ENCODE measurements at places on chromosomes 3 and 15.

DNA sequence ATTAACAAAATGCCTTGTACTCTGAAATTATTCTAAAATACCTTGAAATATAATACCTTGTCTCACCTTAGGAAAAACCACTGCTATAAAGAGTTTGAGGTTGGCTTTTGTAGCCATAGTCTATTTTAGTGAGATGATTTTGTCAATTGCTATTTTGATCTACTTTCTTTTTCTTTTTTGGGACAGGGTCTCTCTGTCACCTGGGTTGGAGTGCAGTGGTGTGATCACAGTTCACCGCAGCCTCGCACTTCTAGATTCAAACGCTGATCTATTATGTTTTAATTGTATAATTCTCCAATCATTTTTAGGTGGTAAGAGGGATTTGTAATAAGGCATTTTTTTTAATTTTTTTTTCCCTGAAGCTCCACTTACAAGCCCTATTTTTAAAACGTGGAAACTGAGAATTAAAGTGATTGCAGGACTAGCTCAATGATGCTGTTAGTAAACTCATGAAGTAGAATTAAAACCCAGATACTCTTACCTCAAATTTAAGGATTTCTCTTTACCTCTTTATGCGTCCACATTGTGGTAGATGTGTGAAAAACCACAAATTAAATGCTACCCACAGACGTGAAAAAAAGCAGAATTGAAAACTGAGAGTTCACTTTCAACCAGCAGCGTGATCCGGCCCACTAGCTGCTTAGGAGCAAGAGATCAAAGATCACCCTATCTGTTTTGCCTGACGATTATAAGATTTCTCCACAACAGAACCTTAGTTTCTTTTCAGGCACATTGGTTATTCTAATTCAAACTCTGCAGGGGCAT is 384.2 kb downstream of the CGGBP1 start:
- no peak for DNase-seq

DNA sequence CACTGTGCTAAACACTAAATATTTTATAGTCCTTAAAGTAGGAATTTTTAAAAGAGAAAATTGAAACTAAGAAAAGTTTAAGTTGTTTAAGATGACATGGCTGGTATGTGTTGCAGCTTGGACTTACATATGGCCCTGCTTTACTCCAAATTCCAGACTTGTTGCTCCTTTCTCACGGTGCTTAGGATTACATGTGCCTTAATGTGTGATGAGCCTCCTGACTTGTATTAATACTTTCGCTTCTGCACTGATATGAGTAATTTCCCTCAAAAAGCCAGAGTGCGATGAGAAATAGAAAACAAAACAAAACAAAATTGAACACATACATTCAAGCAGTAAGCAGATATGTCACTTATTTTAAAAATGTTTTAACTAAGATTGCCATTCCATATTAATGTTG is 250.2 kb downstream of the VGLL3 start:
- no peak for DNase-seq

GRCh38 chr3:134597390-134597970 is 53.3 kb downstream of the KY start:
- DNase-seq: no peak

- DNase-seq: peak; percentile 20
Measured at GRCh38 chr3:32176989-32177701, 61.3 kb upstream of the CMTM8 start.

DNA sequence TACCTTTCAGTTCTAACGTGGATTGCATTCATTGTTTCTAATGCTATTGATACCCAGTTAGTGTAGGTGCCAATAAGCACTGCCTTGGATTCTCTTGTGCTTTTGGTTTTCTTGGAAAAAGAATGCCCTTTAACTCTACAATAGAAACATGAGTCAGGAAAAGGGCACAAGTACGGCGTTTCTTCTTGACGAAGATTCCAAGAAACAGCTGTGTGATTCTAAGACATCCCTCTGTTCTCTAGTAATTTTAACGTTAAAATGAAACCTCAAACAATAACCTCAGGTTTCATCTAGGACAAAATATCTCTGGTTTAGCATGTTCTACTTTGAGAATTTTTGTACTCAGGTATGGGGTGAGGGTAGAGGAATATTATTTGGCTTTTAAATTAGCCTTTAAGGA is 540.5 kb upstream of the ATP11B start:
- DNase-seq: no peak

DNA sequence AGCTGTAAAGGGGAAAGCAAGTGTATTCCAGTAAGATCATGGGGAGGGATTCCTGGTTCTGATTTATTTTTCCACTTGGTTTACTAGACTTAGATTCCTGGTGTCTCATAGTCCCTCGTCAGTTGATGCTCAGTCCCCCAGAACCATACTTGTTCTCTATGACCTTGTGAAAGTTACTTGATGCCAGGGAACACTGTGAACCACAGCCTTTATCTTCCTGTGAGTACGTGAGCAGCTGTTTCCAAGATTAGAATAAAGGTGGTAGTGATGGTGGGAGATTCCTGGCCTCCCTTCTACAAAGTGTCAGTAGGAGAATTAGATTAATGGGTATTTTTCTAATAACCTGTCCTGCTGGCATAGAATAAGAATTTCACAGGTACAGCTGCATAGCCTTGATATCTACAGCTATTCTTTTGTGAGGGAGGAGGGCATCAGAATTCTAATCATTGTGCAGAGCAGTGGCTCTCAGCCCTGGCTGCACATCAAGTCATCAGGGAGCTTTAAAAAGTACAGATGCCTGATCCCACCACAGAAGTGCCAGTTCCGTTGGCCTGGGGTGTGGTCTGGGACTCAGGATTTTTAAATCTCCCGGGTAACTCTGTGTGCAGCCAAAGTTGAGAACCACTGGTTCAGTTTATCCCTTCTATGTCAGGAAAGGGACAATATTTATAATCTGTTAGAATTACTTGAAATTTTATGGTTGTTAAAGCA is 20.0 kb downstream of the GPD1L start:
- DNase-seq: no peak

- no peak for DNase-seq
Measured at GRCh38 chr3:120506828-120507774, 56.3 kb upstream of the FSTL1 start.

DNA sequence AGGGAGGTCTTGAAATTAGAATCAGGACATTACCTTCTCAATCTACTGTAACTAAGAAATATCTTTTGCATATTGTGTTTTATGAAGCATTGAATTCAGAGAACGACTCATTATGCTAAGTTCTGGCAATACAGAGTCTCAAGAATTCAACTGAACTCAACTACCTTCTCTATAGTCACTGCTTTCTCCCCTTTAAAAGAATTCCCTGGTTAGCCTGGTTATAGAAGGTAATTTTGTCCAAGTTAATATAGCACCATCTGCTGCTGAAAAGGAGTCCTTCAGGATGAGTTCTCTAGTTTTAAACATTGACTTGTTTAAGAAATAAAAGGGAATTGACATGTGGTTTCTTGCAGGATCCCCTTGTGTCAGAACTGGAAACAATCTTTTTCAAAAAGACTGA is 60.2 kb downstream of the IL16 start:
- no peak for DNase-seq

DNA sequence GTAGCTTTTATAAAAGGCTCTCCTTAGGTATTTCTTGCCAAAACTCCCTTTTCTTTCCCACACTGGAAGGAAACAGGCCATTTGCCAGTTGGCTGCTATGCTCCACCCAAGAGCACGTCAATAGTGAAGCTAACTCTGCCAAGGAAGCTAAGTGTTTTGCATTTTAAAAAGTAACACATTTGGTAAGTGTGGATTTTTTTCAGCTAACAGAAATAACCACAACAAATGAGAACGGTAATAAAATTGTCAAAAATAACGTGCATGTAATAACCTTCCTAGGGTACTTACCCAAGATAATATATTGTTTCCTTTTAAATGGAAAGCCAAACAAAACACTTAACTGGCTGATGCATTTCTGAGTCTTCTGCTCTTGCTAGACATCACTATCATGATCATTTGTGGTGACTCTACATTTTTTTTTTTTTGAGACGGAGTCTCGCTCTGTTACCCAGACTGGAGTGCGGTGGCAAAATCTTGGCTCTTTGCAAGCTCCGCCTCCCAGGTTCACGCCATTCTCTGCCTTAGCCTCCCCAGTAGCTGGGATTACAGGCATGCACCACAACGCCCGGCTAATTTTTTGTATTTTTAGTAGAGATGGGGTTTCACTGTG is 4.6 kb downstream of the DPP8 start:
- DNase-seq: peak; percentile 43

DNA sequence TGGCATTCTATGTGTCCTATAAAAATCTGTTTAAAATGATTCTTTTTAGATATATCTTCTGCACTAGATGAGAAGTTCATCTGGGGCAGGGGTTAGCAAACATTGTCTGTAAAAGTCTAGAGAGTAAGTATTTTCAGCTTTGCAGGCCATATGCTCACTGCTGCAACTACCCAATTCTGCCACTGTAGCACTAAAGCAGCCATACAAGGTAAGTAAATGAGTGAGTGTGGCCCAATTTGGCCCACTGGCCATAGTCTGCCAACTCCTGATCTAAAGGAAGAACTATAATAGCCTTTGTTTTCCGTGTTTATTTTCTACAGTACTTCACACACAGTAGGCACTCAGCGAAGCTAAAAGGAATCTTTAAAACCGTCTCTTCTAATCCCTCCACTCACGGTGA is 42.3 kb downstream of the DLG1 start:
- no peak for DNase-seq

DNA sequence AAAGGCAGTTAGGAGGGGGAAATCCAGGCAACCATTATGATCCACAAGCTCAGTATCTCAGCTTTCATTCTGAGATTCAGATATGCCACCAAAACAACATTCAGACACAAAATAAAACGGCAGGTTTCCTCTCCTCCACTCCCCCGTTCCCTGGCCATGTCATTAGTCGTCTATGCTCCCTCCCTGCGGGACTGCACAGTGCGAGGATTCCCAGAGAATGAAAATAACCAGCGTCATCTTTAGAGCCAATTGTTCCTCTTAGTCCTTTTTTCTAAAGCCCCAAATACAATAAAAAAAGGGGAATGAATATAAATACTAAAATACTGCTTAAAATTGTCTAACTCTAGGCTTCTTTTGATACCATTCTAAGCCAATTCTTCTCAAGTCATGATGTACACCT is 7.8 kb upstream of the SLCO3A1 start:
- no peak for DNase-seq

- no peak for DNase-seq
Measured at GRCh38 chr15:37140531-37141058, 40.2 kb upstream of the MEIS2 start.

All from pulmonary artery endothelial cell (primary cell).